ENCODE measurements at places on chromosomes 1 and 21.

GRCh38 chr1:19385869-19386591, 73.9 kb downstream of the SLC66A1 start:
- H3K4me3 ChIP-seq: no peak overlapping the region
- peaks cover 43% of the 10 kb centered on the region for H3K36me3 ChIP-seq
- no peaks in the 10 kb centered on the region for H3K27me3 ChIP-seq
- DNase-seq: no peak

- H3K4me1 ChIP-seq: peaks cover 8% of the 10 kb centered on the region
- no peak overlapping the region for H3K4me3 ChIP-seq
- peaks cover 6% of the 10 kb centered on the region for H3K36me3 ChIP-seq
- no peaks in the 10 kb centered on the region for H3K27me3 ChIP-seq
- no peak for DNase-seq
These were observed 37.7 kb downstream of the FAAP20 start for GRCh38 chr1:2156866-2157265.

DNA sequence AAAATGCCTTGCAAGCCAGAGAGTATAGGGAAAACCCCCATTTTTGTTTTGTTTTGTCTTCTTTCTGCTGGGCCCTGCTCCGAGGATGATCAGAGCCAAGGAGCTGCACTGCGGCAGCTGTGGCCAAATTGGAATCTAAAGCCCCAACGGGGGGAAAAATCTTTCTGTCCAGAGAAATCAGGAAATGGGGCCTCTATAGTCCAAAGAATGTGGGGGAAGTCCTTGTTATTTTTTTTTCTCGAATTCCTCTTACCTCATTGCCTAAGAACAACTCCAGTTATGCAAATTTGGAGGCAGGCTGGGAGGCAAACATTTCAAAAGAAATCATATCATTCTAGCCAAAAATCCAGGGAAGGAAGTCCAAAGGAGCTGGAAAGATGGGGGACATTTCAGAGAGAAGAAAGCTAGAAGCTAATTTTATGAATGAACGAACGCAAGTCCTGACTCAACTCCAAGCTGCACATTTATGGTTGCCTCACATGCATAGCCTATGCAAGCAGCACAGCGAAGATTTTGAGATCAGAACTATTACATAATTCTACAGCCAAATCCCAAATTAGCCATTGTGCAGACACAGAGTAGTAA, 263.2 kb downstream of the KCTD3 start:
- H3K36me3 ChIP-seq: no peaks in the 10 kb centered on the region
- H3K27me3 ChIP-seq: no peaks in the 10 kb centered on the region

GRCh38 chr1:41382480-41383090, 21.4 kb downstream of the FOXO6 start:
- no peaks in the 10 kb centered on the region for H3K36me3 ChIP-seq
- peaks cover 11% of the 10 kb centered on the region for H3K4me1 ChIP-seq

GRCh38 chr1:207824691-207825408, 73.0 kb downstream of the CD46 start:
- no peak for DNase-seq
- peak overlapping the region; percentile 70 for H3K4me3 ChIP-seq
- H3K27me3 ChIP-seq: peaks cover 2% of the 10 kb centered on the region
- H3K4me1 ChIP-seq: peaks cover 78% of the 10 kb centered on the region
- H3K27ac ChIP-seq: peak overlapping the region; percentile 95
- peaks cover 19% of the 10 kb centered on the region for H3K36me3 ChIP-seq

GRCh38 chr1:56202186-56202585, 377.2 kb downstream of the PLPP3 start:
- H3K27ac ChIP-seq: no peak overlapping the region
- no peaks in the 10 kb centered on the region for H3K27me3 ChIP-seq

DNA sequence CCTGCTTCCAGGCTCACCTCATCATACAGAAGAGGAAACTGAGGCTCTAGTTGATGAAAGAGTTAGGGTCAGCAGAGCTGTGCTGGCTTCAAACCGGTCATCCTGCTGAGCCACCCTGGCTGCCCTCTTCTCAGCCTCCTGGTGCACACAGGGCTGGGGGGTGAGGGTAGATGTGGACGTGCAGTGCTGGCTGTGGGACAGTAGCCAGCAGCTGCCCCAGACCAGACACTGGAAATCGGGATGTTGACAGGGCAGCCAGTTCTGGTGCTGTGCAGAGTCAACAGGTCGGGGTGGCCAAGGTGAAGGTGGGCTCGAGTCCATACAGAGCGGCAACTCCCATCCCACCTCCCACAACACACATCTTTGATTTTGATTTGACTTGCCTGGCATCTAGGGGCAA, 1.5 kb upstream of the CLCNKA start:
- peak overlapping the region; percentile 19 for H3K27ac ChIP-seq
- DNase-seq: no peak
- H3K36me3 ChIP-seq: no peaks in the 10 kb centered on the region
- H3K27me3 ChIP-seq: no peaks in the 10 kb centered on the region
- H3K4me3 ChIP-seq: no peak overlapping the region

DNA sequence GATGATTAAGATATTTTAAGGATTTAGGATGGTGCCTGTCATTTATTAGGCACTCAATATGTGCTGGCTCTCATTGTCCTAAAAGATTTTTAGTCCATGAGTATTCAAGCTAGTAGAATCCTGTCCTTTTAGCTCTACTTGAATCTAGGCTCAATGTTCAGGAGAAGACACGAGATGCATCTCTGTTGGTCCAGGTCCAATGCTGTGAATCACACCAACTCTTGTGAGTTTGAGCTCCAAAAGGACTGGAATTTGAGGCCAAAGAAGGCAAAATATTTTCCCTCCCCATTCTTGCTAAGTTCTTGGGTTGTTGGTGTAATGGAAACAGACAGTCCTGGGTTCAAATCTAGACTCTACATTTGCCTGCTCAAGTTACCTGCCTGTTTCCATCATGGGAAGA, 1.4 kb upstream of the PODN start:
- no peaks in the 10 kb centered on the region for H3K36me3 ChIP-seq
- peaks cover 3% of the 10 kb centered on the region for H3K4me1 ChIP-seq
- no peak for DNase-seq
- no peak overlapping the region for H3K27ac ChIP-seq

- H3K27me3 ChIP-seq: no peaks in the 10 kb centered on the region
- peak; percentile 22 for DNase-seq
- no peak overlapping the region for H3K4me3 ChIP-seq
- peaks cover 4% of the 10 kb centered on the region for H3K4me1 ChIP-seq
- H3K36me3 ChIP-seq: no peaks in the 10 kb centered on the region
These were observed 46.8 kb downstream of the PTPRU start for GRCh38 chr1:29282924-29283803.

DNA sequence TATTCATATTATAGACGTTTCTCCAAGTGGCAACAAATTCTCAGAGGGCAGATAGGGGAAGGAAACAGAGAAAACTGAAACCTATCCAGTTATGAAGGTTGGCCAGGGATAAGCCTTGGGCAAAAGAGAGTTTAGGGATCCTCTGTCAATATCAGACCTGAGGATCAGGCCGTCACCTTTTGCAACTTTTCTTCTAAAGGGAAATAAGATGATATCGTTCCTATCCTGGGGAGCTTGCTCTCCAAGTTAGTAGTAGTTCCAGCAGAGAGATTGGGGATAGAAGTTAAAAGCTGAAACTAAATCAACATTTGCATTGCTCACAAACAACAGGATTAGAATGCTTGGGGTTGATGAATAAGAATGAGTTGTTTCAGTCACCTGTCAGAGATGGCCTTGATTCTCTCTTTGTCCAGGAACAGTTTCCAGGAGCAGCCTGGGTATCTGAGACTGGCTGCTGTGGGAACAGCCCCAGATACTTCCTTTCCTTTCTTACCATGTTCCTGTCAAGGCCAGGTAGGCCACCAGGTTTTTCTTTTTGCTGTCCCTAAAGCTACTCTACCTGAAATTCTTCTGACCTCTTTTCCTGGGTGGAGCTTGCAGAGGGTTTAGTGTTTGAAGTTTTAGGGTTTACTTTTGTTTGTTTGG, 2.5 kb downstream of the RIIAD1 start:
- H3K27me3 ChIP-seq: peaks cover 58% of the 10 kb centered on the region
- DNase-seq: no peak
- no peak overlapping the region for H3K4me3 ChIP-seq
- H3K4me1 ChIP-seq: peaks cover 18% of the 10 kb centered on the region
- H3K27ac ChIP-seq: no peak overlapping the region

DNA sequence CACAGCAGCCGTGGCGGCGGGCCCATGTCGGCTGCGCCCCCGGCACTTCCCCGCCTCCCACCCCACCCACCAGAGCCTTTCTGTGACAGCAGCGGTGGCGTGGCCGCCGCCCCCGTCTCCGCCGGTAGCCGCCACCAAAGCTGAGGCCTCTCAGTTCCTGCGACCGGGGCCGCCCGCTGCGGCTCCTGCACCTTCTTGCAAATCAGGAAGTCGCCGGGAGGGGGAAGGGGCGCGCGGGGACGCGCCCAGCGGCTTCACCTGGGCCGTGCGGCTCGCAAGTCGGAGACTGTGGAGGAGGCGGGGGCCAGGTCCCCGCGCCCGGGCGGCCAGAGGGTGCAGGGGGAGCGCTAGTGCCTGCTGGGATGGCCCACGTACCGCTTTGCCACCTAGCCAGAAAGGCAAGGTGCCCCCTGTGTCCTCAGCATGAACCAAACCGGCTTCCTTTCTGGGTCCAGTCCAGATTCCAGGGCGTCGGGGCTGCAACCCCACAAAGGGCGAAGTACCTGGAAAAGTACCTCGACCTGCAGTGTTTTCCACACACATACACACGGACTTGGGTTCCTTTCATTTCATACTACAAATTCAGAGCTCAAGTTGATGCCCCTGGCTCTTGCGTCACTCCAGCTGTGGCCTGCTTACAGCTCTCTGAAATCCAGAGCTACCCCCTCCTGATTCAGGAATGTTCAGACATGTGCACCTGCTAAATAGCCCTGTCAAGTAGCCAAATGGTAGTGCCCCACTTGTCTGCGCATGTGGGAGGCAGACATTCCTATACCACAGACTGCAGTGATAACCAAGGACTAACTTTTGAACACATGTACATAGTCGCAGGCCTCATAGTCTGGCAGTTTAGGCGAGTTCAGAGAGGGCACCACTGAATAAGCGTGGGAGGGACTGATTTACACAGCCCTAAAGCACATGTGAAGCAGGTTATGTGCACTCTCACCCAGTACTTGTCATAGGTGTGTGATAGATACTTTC, at the start of gene DENND1B:
TSS of gene DENND1B (minus strand) at position 199 of the 981 bp plus-strand sequence. CDS start 325 bp downstream, outside the sequence.
- H3K4me1 ChIP-seq: peaks cover 70% of the 10 kb centered on the region
- H3K27me3 ChIP-seq: no peaks in the 10 kb centered on the region
- H3K27ac ChIP-seq: peak within 1 kb of the TSS; percentile 98
- DNase-seq: peak; percentile 89
- H3K36me3 ChIP-seq: peaks cover 26% of the 10 kb centered on the region
- H3K4me3 ChIP-seq: peak within 1 kb of the TSS; percentile 90

DNA sequence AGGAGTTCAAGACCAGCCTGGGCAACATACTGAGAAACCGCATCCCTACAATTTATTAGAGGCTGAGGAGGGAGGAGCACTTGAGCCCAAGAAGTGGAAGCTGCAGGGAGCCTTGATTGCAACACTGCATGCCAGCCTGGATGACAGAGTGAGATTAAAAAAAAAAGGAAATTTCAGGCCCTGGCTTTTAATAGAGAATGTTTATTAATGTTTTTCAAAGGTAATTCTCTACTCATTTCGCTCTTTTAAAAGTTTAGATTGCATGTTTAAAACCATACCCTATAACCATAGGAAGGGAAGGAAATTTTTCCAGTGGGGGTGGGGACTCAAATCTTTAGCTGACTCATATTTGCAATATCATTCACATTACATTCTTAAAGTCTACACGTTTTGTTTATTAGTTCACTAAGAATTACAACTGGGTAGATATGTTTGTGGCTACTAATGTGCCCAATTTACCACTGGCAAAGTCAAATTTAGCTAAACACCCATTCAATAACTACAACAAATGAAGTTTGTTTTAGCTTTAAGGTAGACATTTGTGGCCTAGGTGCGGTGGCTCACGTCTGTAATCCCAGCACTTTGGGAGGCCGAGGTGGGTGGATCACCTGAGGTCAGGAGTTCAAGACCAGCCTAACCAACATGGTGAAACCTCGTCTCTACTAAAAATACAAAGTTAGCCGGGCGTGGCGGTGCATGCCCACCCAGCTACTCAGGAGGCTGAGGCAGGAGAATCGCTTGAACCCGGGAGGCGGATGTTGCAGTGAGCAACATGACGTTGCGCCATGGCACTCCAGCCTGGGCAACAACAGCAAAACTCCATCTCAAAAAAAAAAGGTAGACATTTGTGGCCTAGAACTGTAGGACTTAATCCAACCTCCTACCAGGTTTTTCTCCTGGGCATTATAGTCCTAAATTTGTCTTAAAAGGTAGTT, 5.0 kb downstream of the KDM5B start:
- no peak overlapping the region for H3K27ac ChIP-seq
- H3K27me3 ChIP-seq: no peaks in the 10 kb centered on the region

- H3K4me1 ChIP-seq: no peaks in the 10 kb centered on the region
- H3K27me3 ChIP-seq: peaks cover 2% of the 10 kb centered on the region
- no peak overlapping the region for H3K4me3 ChIP-seq
- no peaks in the 10 kb centered on the region for H3K36me3 ChIP-seq
These were observed 8.4 kb downstream of the PLPP3 start for GRCh38 chr1:56570924-56571372.

Data from activated CD4-positive, alpha-beta T cell treated with anti-CD3 and anti-CD28 coated beads, Interleukin-2, amount 10 ng/mL, durations not matched to agents 7 days and 5 days (primary cell).